ENCODE measurements at places on chromosomes 2 and 18.

DNA sequence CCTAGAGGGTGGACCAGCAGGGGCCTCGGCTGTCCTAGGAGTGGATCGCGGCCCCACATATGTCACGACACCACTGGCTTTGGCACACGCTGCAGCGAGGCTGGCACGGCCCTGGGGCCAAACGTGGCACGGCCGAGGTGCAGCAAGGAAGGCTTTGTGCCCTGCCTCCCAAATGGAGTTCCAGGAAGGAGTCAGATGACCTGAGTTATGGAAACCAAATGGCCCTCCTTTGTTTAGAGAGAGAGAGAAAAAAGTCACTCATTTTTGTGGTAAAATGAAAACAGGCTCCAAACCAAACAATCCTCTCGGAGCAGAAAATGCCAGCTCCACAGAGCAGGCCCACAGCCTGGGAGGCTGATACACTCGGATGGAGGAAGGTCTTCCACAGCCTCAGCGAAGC, 105.6 kb downstream of the ANTXR1 start:
- DNase-seq, result no peak

GRCh38 chr2:74413001-74413698, 8.3 kb downstream of the C2orf81 start:
- DNase-seq, result no peak

GRCh38 chr2:8821276-8822217, 15.9 kb downstream of the KIDINS220 start:
- DNase-seq, result no peak

- DNase-seq, result no peak
Observed at GRCh38 chr18:58292638-58293037, 248.6 kb downstream of the NEDD4L start.

GRCh38 chr2:209772290-209772685, 656 bp downstream of the UNC80 start:
- peak; percentile 51 for DNase-seq

DNA sequence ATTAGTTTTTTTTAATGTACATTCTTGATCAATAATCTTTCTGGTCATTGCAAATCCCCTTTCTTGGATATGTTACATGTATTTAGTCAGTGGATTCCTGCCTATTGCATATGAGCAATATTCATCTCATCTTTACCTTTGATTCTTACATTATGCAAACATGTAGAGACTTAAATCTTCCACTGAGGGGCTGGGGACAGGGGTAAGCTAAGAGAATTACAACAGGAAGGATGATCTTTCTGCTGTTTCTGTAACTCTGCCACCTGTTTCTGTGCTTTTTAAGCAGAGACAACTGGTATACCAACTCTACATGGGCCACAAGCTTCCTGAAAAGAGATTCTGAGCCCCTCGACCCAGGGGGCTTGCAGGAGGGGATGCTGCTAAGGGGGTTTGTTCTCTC, 68.6 kb downstream of the RND3 start:
- DNase-seq, result no peak

GRCh38 chr2:207883002-207883780, 113.5 kb upstream of the FZD5 start:
- no peak for DNase-seq

DNA sequence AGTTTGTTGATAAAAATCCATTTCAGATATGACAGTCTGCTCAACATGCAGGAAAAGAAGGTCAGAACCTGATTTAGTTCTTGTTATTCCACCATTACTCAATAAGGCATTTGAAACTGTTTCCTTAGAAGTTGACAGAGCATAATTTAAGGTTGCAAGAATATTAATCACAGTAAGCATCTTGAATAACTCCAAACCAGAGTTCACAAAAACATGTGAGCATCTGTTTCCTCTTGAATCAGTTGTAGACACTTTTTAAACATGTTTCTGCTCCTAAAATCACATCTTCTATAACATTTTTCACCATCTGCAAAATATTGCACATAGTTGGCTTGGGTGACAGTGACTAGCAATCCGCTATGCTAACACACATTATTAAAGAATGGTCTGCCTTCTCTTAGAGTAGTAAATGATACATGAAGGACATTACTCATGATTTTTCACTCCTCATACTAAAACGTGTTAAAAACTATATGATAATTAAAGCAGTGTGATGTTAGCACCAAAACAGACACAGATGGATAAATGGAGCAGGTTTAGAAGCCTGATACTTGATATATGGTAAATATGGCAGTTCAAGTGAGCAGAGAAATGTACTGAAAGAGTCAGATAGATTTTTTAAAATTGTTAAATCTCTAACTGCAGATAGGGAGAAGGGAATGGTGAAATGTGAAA, 30.3 kb downstream of the AKAIN1 start:
- no peak for DNase-seq

GRCh38 chr18:37714691-37715090, 149.1 kb upstream of the CELF4 start:
- DNase-seq, result no peak

DNA sequence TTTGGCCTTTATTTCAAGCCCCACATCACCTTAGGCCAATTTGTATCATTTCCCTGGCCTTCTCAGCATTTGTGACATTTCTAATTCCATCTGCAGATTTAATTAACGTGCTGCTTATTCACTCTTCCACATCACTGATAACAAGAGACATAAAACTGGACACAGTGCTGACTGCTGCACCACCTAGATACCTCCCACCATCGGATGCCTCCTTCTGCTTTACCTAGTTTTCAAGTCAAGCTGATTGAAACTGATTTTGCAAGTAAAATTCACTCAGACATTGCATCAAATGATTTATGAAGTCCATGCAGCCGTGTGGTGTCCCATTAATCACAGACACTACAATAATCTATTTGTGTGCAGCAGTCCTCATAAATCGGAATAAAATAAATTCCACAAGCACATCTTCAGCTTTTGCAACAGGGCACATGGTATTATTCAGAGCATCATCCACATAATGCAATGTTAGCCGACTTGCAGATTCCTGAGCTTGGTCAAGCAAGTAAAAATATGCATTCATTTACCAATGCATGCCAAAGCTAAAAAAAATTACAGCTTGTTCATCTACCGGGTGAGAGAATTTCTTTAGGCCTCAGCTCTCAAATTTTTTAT, 15.9 kb upstream of the CRIM1 start:
- no peak for DNase-seq

DNA sequence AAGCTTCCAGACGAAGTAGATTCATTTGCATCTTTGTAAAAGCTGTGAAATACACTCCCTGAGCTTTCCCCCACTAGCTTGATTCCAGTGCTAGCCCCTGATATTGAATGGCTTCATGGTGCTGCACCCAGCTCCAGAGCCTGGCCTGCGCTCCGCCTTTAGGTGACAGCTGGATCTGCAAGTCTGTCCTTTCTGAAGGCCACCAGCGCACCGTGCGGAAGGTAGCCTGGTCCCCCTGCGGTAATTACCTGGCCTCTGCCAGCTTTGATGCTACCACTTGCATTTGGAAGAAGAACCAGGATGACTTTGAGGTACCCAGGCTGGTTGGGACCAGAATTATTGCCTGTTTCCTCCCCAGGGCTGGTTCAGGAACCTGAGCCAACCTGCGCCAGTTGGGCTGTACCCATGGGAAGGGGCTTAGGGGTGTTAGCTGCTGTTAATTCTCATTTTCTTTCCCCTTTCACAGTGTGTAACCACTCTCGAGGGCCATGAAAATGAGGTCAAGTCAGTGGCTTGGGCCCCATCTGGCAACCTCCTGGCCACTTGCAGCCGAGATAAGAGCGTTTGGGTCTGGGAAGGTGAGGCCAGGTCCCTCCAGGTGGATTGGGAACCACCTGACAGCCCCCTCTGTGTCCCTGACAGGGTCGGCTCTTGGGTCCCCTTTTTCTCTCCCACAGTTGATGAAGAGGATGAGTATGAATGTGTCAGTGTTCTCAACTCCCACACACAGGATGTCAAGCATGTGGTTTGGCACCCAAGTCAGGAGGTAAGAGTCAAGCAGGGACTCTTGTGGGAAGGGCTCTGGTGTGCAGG, 1.3 kb downstream of the CIAO1 start:
- no peak for DNase-seq

All from NCI-H1417 treated with DMSO at 0.1 percent for 48 hours (cell line).